MM.1S (cell line): ENCODE measurements at places on chromosomes 3 and 15.

GRCh38 chr3:62874711-62875557, at the start of gene CADPS:
TSS of gene CADPS (minus strand) at chr3:62875416. CDS start at chr3:62875029, 387 bp downstream.
- no peak for DNase-seq

- DNase-seq = peak; percentile 39
These were observed 1.1 kb downstream of the SSR3 start for GRCh38 chr3:156553705-156554356.

- DNase-seq = no peak
These were observed 28.3 kb downstream of the LRIG1 start for GRCh38 chr3:66472313-66473134.

GRCh38 chr15:59736181-59736580, 47.1 kb upstream of the BNIP2 start:
- no peak for DNase-seq
